ENCODE measurements at places on chromosomes 7 and 10.

- DNase-seq = peak; percentile 96
Measured at GRCh38 chr10:78543749-78544362, 510.2 kb downstream of the RPS24 start.

DNA sequence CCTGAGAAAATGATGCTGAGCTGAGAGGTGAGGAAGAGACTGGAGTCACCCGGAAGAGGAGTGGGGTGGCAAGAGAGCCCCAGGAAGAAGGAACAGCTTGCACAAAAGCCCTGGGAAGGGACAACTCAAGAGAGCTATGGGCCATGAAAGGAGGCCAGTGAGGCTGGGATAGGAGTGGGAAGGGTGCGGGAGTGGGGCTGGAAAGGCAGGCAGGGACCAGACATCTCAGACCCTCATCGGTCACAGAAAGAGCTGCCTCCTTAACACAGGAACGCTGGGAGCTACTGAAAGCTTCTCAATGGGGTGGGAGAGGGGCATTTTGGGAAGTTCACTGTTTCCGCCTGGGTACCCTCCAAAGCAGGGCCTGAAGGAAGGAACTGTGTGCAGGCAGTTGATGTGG lies 122.0 kb upstream of the UNC5B start:
- DNase-seq = no peak

DNA sequence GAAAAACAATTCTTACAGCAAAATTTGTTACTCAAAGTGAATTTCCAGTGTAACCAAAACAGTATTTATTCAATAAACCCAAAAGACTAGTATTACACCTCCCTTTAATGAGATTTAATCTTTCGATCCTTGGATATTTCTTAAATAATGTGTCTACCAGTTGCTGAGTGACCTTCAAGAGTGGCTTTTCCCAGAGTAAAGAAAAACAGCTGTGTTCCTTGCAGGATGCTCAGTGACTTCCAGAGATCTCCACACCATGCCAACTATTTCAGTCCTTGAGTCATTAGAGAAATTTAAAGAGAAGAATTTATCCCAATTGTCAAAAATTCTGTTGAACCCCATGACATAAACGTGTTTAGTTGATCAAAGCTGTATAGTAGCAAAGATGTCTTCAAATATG lies 44.0 kb downstream of the IMMP2L start:
- no peak for DNase-seq

DNA sequence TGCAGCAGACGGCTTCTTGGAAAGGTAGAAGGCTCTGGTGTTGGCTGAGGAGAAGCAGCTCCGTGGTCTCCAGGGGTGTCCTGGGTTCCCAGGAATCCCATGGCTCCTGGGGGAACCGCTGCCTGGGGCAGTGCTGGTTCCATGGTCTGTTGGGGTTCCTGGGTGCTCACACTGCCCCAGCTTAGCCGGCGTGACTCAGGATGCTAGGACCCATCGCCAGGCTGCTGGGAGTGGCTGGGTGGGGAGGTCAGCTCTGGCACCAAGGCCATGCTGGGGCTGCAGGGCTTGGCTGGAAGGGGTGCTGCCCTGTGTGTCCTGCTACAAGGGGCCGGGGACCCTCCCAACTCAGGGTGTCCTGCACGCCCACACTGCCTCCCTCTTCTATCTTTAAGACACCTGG lies 9.4 kb downstream of the MGMT start:
- DNase-seq = no peak

DNA sequence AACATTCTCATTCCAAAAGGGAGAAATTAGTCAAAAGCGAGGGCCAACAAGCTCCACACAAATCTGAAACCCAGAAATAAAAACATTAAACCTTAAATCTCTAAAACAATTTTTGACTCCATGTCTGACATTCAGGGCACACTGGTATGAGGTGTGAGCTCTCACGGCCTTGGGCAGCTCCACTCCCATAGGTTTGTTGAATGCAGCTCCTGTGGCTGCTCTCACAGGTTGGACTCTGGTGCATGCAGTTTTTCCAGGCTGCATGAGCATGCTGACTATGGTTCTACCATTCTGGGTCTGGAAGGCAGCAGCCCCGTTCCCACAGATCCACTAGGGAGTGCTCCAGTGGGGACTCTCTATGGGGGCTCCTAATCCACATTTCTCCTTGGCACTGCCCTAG lies 887.1 kb upstream of the GHITM start:
- DNase-seq = no peak

DNA sequence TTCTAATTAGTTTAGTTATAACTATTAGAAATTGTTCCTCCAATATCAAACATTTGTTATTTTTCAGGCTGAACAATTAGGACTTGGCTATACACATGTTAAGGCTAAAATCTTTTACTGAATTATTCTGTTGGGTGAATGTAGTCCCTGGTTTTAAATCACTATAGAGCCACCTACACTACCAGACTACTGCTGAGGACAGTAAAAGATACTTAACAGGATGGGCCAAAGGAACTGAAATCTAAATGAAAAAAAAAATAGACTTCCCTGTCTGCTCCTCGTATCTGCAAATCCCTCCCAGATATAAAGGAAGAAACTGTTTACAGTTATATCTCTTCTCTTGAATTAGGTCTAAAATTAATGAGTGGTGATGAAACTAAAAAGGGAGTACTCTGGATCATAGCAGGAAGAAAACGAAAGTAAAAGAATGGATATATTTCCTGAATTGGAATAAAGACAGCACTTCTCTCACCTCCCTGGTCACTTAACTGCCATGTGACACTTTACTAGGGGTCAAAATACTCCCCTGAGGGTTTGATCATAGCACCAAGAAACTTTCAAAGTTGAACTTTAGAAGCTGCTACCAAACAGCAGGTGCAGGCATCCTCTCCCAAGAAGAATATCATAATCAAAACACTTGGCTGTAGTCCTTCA lies 12.7 kb downstream of the FBXW4 start:
- no peak for DNase-seq

DNA sequence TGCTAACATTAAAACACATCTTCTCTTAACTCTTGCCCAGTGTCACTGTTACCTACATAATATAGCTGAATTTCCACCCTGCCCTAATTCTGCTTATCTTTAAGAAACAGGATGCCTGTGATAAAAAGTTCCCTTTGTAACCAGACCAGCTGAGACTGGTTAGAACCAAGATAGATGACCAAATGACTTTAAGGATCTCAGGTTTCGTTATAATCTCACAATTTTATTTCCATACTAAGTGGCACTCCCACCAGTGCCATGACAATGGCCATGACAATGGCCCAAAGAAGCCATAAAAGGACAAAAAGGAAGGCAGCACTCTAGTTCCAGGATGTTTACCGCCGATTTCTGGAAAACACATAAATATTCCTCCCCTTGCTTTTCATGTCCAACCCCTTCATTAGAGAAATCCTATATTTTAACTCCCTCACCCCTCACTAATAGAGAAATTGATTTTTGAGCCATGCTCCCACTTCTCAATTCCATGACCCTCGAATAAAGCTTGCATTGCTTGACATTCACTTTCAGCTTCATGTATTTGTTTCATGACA lies 126.1 kb downstream of the ELAPOR2 start:
- DNase-seq = no peak

- no peak for DNase-seq
Measured at GRCh38 chr10:26977635-26978034, 116.9 kb upstream of the ABI1 start.

- DNase-seq = no peak
Measured at GRCh38 chr10:11921800-11922392, 98.7 kb downstream of the PROSER2 start.

GRCh38 chr7:83130623-83131545 lies 31.8 kb downstream of the PCLO start:
- no peak for DNase-seq

- no peak for DNase-seq
Measured at GRCh38 chr7:44375236-44375699, 49.9 kb upstream of the CAMK2B start.

GRCh38 chr10:101631821-101632475 lies 43.8 kb downstream of the DPCD start:
- DNase-seq = no peak

- no peak for DNase-seq
Measured at GRCh38 chr10:125081931-125082330, 78.4 kb downstream of the CTBP2 start.

- DNase-seq = peak; percentile 97
Measured at GRCh38 chr10:32982911-32983909, 25.2 kb upstream of the ITGB1 start.

- peak; percentile 47 for DNase-seq
Measured at GRCh38 chr10:50622706-50623662, 772 bp downstream of the SGMS1 start.

DNA sequence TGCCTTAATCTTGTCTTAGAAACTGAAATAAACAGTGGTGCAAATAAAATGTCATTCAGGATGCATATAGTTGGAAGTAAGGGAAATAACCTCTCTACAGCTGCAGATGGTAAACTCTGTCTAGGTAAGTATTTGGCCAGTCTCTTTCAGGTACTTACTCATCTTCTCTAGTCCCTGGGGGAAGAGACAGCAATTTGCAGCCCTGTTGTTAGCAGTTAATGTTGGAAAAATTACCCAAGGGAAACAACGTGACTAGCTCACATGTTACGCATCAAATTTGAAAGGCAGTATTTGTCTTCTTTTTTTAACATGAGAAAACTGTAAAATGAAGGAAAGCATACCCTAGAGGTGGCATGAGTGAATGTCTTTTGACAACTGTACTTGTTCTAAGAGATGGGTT lies 3.2 kb upstream of the HUS1 start:
- DNase-seq = peak; percentile 29

- no peak for DNase-seq
Measured at GRCh38 chr7:107599262-107599661, 19.2 kb downstream of the BCAP29 start.

DNA sequence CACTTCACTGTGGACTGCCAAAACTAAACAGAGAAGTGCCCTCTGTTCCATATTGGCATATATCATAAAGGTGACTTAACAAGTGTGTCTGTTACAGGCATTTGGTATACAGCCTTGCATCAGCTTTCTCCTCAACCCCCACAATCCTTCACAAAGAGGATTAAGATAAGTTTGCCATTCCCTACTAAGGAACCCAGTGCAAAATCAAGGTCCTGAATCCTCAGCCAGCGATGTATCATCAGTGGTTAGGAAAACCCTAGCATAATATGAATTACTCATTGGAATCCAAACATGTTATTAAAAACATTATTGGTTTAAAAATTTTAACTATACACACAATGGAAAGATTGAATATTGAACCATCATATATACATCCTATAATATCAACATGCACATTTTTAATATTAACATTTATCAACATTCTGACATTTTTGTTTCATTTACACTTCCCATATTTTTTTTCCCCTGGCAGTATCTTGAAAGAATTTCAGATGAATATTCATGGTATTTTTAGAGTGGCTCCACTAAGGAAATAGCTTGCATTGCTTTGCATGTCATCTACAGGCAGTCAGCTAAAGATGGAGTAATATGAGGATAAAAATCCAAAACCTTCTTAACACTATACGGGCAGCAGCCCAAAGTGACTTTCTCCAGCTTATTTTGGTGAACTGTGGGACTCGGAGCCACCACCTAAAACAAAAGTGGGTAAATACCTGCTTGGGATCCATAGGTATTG lies 215.6 kb upstream of the CHRM2 start:
- no peak for DNase-seq

DNA sequence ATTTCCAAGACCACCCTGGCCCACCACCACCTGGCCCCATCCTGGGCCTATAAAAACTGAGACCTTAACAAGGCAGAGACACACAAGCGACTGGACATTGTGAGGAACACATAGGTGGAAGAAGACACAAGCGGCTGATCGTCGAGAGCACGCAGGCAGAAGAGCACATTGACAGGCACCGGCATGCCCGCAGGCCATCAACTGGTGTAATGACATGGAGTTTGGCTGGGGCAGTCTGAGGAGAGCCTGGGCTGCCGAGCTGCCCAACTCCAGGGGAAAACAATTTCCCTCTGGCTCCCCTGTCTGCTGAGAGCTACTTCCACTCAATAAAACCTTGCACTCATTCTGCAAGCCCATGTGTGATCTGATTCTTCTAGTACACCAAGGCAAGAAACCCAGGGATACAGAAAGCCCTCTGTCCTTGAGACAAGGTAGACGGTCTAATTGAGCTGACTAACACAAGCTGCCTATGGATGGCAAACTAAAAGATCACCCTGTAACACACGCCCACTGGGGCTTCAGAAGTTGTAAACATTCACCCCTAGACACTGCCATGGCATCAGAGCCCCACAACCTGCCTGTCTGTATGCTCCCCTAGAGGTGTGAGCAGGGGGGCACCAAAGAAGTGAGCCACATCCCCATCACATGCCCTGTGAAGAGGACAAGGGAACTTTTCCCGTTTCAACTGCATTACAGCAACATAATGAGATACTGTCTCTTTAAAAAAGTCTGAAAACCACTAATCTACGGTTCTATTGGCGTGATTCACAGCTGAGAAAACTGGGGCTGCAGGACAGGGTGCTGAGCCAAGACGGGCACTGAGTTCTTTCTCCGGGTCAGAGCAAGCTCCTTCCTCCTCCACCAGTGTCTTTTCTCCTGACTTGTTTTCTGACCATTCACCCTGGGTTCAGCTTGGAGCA lies 18.5 kb upstream of the TNS3 start:
- DNase-seq = peak; percentile 82

DNA sequence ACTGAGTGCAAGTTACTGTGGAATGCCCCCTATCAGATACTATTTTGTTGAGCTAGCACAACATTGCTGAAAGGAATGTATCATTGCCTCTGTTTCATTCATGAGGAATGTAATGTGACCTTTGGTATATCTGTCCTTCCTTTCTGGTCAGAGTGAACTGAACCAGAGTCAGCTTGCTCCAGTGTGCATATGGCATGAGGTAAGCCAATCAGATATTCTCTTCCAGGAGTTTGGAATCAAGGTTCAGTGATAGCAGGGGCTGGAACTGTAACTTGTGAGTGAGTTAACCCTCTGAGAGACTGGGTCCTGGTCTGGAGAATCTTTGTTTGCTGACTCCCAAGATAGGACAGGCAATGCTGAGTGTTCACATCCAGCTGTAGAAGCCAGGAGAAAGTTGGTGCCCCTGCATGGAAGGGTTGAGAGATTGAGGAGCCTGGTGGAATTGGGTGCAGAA lies 45.3 kb upstream of the OSBPL3 start:
- DNase-seq = peak; percentile 79

- peak; percentile 2 for DNase-seq
Measured at GRCh38 chr7:12373580-12374263, 29.9 kb downstream of the VWDE start.

DNA sequence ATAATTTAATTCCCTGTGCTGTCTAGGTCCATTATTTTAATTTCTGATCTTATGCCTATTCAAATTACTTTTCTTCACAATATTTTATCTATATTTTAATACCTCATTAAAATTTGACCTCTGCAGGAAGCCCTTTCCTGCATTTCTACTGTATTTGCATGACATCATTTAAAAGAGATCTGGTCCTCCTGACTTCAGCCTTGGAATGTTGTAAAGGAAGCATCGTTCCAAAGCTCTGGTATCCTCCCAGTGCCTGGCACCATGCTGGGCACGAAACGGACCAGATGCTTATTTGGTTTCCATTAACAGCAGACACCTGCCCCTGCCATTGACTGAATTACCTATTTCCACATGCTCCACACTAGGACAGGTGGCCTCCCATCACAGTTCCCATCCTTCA lies 247.5 kb downstream of the KLF6 start:
- DNase-seq = no peak

- DNase-seq = peak; percentile 96
Measured at GRCh38 chr10:16891375-16892313, 74.4 kb upstream of the RSU1 start.

- peak; percentile 88 for DNase-seq
Measured at GRCh38 chr10:99784016-99784726, 1.7 kb downstream of the ABCC2 start.

GRCh38 chr10:47045331-47045861 lies 134.2 kb downstream of the PTPN20 start:
- DNase-seq = no peak
